HL-60 (cell line): ENCODE measurements at places on chromosomes 1 and 21.

- no peak for DNase-seq
Measured at GRCh38 chr1:64082459-64082858, 121.0 kb upstream of the UBE2U start.

- DNase-seq: no peak
Measured at GRCh38 chr1:206979379-206980043, 9.3 kb upstream of the FCAMR start.

DNA sequence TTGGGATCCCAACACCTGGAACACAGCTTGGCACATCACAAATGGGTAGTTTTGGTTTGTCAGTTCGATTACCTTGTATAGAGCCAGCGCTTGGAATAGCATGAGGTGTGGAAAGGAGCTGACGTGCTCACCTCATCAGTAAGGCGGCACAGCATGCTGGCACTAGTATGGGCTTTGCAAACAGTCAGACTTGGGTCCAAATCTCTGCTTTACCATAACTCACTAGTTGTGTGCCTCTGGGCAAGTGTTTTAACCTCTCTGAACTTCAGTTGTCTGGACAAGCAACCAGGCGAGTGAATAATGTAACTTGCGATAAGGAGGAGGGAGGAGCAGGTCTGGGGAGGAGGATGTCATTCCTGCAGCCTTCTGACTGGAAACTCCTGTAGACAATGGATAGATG lies 26.3 kb upstream of the NEK2 start:
- no peak for DNase-seq

DNA sequence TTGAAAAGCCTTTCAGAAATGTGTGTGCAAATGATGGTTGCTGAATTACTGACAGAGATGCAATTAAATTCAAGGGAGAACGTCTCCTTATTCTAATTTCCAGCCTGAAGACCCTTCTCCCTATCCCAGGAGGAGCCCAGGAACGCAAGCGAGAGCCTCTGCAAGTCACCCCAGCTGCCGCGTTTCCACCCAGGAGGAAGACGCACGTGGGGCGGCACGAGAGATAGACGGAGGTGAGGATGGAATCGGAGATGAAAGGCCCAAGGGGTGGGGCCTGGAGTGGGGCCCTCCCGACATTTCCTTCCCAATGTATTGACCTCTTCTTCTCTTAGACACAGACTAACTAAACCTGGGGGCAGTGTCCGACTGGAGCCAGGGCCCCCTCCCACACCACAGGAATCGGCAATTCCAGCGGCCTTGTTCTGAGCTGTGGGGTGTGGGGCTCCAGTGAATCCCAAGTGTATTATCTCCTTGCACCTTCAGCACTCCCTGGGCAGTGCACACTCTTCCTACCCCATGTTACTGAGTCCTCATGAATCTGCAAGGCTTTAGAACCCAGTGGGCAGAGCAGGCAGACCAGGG lies 322.5 kb downstream of the AJAP1 start:
- DNase-seq: no peak

DNA sequence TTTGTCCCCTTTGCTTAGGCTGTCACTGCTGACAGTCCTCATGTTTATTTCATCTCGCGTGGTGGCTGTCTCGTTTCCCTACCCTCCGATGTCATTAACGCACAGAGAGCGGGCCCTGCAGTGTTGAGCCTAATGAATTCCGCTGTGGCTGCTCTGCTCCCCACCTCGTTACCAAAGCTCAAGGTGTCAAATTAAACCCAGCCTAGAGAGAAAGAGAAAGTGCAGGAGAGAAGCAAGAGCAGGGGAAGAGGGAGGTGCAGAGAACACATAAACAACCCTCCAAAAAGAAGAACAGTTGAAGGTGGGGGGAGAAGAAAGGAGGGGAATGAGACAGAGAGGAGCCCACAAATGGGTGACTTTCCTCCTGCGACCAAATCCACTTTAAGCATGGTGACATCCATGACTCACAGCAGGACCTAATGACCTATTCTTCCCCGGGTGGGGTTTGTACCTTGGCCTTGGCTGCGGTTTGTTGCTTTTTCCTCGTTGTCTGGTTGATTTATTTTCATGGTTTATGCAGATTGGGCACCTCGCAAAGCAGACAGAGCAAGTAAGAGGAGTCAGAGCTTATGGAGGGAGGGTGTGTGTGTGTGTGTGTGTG lies 92.5 kb downstream of the PBX1 start:
- DNase-seq: no peak

GRCh38 chr1:234478152-234478480 lies 863 bp downstream of the TARBP1 start:
- DNase-seq: peak; percentile 71

DNA sequence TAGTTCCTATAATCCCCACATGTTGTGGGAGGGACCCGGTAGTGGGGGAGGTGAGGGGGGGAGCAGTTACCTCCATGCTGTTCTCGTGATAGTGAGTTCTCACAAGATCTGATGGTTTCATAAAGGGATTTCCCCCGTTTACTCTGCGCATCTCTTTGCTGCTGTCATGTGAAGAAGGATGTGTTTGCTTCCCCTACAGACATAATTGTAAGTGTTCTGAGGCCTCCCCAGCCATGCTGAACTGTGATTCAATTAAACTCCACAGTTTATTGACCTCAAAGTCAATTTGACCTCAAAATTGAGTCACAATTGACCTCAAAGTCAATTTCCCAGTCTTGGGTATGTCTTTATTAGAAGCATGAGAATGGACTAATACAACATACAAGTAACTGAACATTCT lies 19.7 kb downstream of the DPH5 start:
- DNase-seq: no peak
